Activated T-cell treated with anti-CD3 and anti-CD28 coated beads, Interleukin-2, amount 50 U/mL, for 1 hour (primary cell): ENCODE measurements at places on chromosomes 2 and 18.

DNA sequence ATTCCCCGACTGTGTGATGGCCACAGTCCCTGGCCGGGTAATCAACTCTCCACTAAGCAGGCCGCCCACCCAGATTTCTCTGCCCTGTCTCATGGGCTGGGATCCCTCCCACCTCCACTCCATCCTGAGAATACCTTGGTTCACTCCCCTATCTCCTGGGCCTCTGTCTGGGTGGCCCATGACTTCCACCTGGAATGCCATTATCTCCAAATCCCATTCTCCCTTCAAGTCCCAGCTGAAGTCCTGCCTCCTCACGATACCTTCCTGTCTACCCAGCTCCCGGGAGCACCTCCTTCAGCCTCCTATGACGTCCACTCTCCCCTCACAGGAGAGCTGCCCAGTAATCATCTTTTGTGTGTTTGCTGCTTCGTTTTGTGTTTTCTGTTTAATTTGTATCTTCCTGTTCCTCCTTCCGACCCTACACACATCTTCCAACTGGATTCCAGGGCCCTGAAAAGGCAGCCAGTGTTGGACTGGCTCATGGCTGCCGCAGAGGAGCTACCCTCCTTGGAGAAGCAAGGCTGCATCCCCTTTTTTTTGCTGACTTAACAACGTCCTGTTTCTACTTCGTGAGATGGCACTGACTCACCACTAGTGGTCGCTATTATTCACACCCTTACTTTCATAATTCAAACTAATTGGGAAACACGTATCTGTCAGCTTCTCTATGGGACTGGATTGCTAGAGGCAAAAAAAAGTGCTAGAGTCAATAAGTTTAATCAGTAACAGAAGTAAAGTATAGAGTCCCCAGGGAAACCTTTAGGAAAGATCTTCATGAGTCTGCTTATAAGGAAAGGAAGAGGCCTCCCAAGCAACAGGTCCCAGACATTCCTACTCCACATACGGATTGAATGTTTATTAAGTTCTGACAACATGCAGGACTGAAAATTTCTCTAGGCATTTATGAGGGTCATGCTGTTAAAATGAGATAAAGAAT is 171.9 kb upstream of the GATA6 start:
- DNase-seq = no peak

DNA sequence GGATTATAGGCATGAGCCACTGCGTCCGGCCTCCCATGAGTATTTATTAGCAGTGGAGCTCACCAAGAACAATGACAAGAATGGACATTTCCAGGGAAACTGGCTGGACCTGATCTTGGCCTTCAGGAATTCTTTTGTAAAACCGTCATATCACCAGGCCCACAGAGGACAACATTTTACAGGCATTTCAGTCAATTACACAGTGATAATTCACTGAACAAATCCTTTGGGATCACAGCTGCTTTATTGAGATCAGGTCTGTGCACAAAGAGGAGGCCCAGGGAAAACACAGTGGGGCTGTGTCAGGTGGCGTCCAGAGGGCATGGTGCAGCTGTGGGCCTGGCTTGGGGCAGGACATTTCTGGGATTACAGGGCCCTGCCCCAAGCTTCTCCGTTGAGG is 30.1 kb upstream of the GTF2A1L start:
- DNase-seq = no peak

- DNase-seq = no peak
These were observed 58.3 kb upstream of the DTNA start for GRCh38 chr18:34651586-34652369.

- no peak for DNase-seq
These were observed 345.7 kb downstream of the MTX2 start for GRCh38 chr2:176614930-176615329.

DNA sequence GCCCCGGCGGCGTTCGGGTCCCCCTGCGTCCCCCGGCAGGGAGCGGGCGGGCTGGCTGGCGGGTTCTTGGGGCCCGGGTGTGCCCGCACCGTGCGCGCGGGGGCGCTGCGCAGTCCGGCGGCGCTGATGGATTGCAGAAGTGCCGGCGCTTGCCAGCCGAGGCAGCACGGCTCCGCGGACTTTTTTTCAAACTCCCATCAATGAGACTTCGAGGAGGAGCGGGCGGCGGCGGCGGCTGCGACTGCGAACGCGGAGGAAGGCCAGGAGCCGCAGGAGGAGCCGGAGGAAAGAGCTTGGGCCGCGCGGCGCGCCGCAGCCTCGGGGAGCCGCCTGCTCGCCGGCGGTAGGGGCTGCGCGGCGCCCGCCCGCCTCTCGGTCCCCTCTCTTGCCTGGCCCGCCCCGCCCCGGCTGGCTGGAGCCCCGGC is at the start of gene GLI2:
GLI2 (plus strand) TSS at position 123 of the 425 bp plus-strand sequence. CDS start 61,453 bp downstream, outside the sequence.
- no peak for DNase-seq

DNA sequence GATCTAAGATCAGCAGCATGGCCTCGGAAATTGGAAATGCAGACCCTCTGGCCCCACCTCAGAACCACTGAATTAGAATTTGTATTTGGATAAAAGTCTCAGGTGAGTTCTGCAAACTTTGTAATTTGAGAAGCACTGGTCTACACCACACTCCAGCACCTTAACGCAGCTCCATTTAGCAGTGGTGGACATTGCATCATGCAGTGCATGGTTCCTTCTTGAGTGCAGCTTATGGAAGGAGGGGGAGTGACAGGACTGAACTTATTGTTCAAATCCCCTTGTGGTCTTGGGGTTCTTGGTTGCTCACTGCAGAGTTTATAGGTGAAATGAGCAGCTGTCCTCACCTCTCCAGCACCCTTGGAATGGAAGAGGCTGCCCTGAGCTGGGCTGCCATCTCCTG is 17.4 kb upstream of the STEAP3 start:
- no peak for DNase-seq
